ENCODE measurements at places on chromosomes 1 and 21. TPM values are rescaled to one million over a fixed set of nuclear protein-coding genes. Genes with fewer than 3 reads are reported as not detected.

CCDC17 gene
- 0.83 TPM for total RNA-seq

FBXO2 gene
- total RNA-seq: 10.8 TPM

MDM4 gene
- 32.1 TPM for total RNA-seq

VANGL2 gene
- 5.2 TPM for total RNA-seq

LRRC8B gene
- total RNA-seq: 4.3 TPM

SYPL2 gene
- 8.0 TPM for total RNA-seq

NBPF20 gene
- 3.0 TPM for total RNA-seq

MROH7 gene
- 13.1 TPM for total RNA-seq

CHI3L1 gene
- total RNA-seq: 2.1 TPM

TMEM51 gene
- 12.4 TPM for total RNA-seq
